ENCODE measurements at places on chromosomes 1 and 21.

GRCh38 chr1:13899856-13900255 is 199.9 kb downstream of the PRDM2 start:
- no peak for DNase-seq

GRCh38 chr1:41835485-41835884 is 83.2 kb downstream of the HIVEP3 start:
- no peak for DNase-seq

DNA sequence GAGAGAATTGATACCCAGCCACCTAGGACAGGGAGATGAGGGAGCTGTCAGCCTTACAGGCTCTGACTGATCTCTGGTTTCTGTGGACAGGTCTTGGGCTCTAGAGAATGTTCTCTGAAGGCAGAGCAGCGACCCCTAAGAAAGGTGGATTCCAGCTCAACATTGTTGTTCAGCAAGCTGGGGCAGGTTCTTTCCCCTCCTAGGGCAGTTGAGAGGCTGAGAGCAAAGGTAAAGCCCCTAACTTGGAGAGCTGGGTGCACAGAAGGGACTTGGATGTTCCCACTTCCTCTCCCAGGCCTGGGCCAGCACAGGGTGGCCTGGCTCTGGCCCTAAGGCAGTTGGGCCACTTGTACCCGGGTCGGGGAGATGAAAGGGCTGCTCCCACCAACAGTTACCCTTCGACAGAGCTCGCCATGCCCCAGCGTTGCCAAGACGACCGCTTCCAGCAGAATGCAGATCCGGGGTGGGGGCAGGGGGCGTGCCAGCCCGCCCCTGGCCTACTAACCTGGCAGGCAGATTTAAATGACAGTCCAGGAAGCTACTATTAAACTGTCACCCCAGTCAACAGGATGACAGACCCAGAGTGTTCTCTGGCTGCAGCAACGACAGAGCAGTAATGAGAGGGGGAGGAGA is 31.6 kb downstream of the LRP8 start:
- peak; percentile 5 for DNase-seq

- DNase-seq: no peak
Observed at GRCh38 chr1:184951788-184952187, 22.5 kb downstream of the NIBAN1 start.

- no peak for DNase-seq
Observed at GRCh38 chr1:78079580-78079979, 33.8 kb downstream of the GIPC2 start.

Data from CD4-positive, alpha-beta T cell treated with Interleukin-4 for 1 hour (primary cell).